ENCODE measurements at places on chromosomes 4 and X.
A peak's percentile ranks its signal among the peaks of the same experiment; 100 is the strongest.

GRCh38 chr4:3408793-3409330 is 32.9 kb upstream of the HGFAC start:
- DNase-seq, result no peak

- DNase-seq, result no peak
Measured at GRCh38 chr4:118888666-118889311, at the start of gene SYNPO2. Gene SYNPO2, plus strand, starts transcription at chr4:118888854. Its CDS starts 183 bp downstream, at chr4:118889037.

GRCh38 chr4:75633846-75634245 is 3.5 kb upstream of the CDKL2 start:
- DNase-seq, result no peak

DNA sequence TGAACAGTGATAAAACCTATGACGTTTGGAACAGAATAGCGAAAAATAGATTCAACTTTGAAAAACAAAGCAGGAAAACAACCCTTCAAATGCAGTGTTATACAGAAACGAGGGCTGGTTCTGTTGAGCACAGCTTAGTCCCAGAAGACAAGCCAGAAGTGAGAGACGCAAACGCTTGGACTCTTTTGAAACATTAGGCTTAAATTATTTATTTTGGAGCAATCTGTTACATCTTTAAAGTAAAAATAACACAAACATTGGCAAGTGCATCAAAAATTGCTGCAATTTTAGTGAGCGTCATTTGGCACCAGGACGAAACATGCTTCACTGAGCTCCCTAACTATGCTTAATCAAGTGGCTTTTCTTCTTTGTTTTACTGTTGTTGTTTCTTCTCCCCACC is 63.5 kb downstream of the ENPP6 start:
- no peak for DNase-seq

- no peak for DNase-seq
Measured at GRCh38 chr4:118173126-118173525, 138.8 kb downstream of the NDST3 start.

DNA sequence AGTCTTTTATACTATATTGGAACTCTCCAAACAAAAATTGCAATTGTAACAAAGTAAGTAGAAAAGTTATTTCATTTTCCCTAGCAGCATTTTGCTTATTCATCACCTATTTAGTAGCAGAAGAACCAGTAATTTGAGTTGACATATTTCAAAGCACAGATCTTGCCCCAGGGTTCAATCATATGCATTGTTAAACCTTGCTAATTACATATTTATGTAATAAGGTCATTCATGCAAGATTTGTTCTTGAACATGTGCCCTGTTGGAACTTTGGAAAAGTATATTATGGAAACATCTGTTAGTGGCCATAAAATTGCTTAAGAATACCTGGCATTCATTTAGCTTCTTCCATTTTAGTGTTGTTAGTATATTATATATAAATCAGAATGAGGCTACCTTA is 191.7 kb downstream of the TLL1 start:
- no peak for DNase-seq

- no peak for DNase-seq
Measured at GRCh38 chrX:22313766-22314165, 41.1 kb downstream of the CBLL2 start.

- no peak for DNase-seq
Measured at GRCh38 chr4:164614329-164614728, 139.6 kb upstream of the SMIM31 start.

DNA sequence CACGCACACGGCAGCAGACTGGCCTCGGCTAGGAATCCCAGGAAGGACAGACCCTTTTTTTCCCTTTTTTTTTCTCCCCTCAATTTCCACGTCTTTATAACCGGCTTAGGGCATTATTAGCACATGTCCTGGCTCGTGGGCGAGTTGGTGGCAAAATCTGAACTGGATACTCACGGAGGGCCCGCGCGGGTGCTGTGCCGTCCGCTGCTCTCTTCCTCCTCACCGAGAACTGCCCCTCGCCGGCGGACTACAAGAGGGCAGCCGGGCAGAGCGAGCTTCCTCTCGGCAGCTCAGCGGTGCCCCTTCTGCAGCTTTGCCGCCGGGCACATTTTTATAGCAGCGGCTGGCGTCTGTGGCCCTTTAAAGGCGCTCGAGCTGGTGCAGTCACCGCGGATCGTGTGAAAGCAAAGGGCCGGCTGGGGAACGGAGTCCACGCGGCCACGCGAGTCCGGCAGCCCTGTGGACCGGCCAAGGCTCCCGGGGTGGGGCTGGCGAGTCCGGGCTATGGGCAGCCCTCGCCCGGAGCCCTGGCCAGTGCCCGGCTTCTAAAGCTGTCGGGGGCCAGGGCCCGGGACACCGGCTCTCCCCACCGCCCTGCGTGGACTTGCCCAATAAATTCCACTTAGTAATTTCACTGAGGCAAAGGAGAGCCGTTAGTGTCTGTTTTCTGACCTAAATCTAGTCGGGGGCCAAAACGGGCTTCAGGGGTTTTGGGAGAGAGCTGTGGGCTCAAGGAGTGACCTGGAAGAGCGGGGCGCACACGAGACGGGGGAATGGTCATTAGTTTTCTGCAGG is 1.3 kb upstream of the CITED1 start:
- peak; percentile 75 for DNase-seq

DNA sequence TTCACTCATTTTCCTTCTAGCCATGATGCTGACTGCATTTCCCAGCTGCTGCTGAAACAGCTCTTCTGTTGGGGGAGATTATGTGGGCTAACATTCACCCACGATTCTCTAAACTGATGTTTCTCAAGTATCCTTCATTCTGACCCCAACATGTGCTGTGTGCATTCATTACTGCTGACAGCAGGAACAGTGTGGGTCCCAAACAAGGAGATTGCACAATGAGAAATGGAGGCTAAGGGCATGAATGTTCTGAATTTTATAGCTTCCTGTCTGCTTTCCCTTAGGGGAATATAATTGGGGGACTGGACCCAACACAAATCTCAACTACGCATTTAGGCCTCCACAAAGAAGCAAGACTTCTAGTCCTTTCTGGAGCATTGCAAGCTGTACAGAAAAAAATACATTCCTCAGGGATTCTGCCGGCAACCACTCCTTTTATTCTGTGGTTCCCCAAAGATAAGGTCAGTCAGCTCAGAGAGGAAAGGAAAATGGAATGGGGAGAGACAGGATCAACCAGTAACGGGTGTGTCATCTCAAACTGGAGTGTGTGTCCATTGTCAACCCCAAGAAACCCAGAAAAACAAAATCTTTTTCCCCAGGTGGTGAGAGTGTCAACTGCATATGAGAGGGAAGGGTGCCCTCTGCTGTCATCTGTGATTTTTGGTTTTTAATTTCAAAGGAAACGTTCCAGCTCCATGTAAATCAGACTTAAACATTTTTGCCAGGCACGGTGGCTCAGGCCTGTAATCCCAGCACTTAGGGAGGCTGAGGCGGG is 81.5 kb upstream of the EGFL6 start:
- DNase-seq, result peak; percentile 48

GRCh38 chrX:51281758-51282318 is 50.8 kb upstream of the NUDT10 start:
- no peak for DNase-seq

DNA sequence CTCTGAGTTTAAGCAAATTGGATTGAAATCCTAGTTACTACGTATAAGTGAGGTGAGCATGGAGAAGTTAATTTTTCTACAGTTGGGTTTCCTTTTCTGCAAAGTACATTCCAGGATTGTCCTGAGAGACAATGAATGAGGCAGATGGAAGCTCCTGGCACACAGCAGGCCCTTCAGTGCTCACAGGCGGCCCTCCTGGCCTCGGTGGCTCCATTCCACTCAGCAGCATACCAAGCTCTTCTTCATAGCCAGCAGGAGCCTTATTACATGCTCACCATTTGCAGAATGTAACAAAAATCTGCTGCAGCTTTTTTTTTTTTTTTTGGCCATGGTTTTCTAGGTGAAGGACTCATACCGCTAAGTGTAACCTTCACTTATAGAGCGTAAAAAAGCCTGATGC is 113.2 kb upstream of the FAM9B start:
- no peak for DNase-seq

- no peak for DNase-seq
Measured at GRCh38 chr4:120939693-120940092, 17.2 kb upstream of the PRDM5 start.

- no peak for DNase-seq
Measured at GRCh38 chr4:121706595-121707021, 9.8 kb upstream of the ANXA5 start.

DNA sequence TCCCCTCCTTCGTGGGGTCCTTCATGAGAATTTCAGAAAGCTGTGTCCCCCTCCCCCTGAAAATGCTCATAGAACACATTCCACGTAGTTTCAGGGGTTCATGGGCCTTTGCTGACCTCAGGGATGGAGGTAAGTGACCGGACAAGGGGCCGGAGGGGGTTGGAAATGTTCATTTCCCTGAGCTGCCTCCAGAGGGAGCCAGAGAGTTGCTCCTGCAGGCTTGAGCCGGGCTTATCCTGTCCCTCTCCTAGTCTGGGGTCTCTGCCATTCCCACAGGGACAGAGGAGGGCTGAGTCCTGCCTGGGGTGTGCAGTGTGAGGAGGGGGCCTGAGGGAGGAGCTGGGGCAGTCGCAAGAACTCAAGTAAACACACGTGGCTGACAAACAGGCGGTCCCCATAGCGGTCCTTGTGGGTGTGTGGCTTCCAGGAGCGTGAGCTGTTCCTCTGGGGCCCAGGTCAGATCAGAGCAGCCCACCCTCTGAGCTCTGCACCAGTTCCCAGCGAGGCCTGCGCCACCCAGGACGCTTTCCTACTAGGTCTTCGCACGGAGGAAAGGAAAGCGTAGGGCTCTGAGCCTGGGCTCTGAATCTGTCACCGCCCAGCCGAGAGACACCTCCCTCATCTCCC is 62.5 kb downstream of the WFS1 start:
- peak; percentile 78 for DNase-seq

GRCh38 chrX:10597871-10598270 is 22.5 kb downstream of the MID1 start:
- DNase-seq, result no peak

- DNase-seq, result no peak
Measured at GRCh38 chr4:183182873-183183725, 84.0 kb downstream of the WWC2 start.

DNA sequence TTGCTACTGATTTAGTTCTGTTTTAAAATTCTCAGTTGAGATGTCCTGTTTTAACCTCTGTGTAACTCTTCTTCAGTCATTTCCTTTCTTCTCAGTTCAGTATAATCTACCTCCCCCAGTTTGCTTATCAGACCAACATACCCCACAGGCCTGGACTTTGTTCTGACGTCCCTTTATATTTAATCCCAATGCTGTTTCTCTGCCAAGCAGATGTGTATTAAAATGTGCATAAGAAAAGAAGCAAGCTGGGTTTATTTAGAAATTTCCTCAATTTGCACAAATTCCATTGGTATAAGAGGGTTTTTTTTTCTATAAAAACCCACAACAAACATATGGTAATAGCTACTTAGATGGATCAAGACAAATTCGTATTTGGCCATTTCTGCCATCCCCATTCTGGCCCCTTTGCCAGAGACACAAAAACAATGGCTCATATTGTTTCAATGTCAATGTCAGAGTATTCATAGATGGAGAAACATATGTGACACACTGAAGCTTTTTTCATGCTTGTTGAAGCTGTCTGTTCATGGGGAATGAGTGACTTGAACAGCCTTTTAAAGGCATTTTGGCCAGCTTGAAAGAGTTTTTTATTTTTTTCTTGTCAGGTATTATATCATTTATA is 24.5 kb downstream of the HCCS start:
- DNase-seq, result no peak

DNA sequence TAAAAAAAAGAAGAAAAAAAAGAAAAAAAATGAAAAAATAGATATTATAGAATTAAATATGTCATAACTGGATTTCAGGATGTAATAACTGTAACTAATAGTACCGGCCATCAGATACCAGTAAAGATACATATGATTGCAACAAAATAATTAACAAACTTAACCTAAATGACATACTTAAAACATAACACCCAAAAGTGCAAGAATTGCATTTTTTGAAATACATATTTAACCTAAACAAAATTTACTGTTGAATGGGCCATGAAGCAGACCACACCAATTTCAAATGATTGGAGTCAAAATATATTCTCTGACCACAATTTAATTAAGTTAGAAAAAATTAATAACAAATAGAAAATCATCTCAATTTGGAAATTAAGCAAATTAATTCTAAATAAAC is 33.1 kb downstream of the GABRA3 start:
- no peak for DNase-seq

GRCh38 chr4:119559044-119559647 is 69.5 kb downstream of the PDE5A start:
- peak; percentile 29 for DNase-seq

DNA sequence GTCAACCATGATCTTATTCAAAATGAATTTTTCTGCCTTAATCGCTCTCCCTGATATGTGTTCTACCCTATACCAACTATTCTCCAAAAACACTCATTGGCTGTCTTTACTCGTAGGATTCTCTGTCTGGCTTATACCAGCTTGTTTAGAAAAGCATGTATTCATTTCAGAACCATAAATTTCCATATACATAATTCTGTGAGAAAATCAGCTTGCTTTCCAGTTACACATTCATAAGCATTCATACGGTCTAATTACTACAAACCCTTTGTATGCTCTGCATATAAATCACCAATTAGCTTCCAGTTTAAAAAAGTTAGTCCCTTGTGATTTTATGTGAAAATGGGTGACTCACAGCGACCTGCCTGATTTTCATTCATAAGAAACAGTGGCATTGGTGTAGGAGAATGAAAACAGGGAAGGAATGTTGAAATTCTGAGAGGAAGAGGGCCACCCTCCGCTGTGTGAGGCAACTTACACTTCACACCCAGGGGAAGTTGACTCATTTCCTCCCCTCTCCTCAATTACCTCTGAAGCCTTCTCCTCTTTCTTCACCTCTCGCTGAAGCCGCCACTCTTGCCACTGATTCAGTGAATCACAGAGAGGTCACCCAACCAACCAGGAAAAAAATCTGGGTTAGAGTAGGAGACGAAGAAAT is 63.3 kb downstream of the MEPE start:
- no peak for DNase-seq

- DNase-seq, result no peak
Measured at GRCh38 chr4:175951794-175952193, 113.8 kb upstream of the WDR17 start.

- no peak for DNase-seq
Measured at GRCh38 chr4:66169341-66169740, 499.1 kb upstream of the EPHA5 start.

DNA sequence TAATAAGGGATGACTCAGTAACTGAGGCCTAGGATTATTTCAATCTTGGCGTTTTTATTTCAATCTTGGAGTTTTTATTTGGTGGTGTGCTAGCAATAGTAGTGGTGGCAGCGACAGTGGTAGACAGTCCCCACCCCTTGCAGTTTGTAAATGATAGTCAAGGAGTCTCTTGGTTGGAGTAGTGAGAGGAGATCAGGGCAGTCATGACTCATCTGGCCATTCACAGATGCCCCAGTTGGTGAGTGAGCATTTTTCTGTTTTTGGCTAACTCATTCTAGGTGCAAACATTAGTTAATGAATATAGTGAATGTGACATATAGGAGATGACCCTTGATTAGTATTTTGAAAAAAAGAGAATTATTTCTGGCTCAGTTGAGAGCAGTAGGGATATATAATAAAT is 93.5 kb upstream of the ADAD1 start:
- no peak for DNase-seq

GRCh38 chrX:9682456-9682855 is 83.2 kb downstream of the GPR143 start:
- DNase-seq, result no peak
